ENCODE measurements at places on chromosomes 2 and 18.
A peak's percentile ranks its signal among the peaks of the same experiment; 100 is the strongest.

DNA sequence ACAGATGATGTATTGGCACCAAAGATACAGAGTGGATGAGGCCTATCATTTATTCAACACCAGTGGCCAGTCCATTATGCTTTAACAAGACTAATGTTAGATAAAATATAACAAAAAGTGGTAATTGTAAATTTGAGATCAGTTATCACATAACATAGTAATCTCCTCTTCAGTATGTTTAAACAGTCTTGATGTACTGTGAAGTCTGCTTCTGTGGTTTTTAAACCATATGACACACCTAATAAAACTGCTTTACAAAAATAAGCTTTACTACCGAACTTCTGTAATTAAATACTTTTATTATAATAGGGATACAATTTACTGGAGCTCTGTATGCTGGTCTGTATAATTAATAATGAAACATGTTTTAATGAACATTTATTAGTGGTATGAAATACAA is 2156.1 kb upstream of the CELF4 start:
- DNase-seq, result no peak

DNA sequence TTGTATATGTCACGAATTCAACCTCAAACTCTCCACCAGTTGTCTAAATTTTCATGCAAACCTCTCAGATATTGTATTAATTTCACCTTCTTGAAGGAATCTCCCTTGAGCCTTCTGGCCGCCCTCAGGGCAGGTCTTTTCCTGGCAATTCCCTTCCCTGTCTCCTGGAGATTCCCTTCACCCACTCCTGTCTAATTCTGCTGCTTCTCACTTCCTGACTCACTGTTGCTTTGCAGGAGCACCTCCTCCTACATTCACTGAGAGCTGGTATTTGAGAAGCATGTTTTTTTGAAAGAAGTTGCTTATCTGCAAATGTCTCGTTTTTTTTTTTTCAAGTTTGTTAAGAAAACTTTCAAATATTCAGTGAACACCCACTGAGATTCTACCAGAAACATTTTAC is 79.9 kb upstream of the OTOS start:
- DNase-seq, result peak; percentile 66

DNA sequence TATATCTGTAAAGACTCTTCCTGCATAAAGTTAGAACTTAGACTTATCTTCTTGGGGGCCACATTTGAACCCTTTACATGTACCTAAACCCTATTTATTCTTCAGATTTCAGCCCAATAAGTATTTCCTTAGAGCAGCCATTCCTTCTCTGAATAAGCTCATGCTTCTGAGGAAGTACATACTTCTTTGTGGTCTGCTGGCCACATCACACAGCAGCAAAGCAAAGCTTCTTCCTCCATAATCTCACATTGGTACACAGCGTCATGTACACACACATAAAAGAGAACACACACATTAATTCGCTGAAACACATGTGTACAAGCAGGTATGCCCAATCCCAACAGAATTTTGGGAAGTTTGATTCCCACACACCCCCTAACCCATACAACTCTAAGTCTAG is 331.0 kb downstream of the CDH2 start:
- no peak for DNase-seq

DNA sequence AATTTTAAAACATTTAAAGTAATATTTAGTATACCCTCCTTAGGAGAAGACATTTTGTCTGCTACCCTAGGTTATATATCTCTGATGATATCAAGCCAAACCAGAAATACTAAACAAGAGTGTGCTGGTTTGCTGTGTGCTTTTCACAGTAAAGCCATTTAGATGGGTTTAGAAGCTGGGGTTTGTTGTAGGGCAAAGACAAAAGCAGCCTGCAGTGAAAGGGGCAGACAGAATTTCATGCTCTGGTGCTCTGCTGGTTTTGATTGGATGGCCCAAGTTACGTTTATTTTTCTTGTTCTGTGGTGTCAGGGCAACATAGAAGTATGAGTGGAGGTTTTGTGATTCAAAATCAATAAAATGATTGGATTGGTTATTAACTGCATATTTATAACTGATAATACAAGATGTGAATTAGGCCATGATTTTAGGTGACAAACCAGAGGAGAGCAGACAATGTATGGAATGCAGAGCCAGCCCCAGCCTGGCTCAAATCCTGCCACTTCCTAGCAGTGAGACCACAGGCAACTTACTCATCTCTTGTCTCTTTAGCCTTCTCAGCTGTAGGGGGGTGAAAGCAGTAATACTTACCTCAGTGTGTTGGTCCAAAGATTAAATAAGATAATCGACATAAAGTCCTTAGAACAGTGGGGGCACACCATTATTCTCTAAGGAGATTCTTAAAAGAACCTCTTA is 30.9 kb upstream of the IER3IP1 start:
- no peak for DNase-seq

GRCh38 chr2:39059366-39059952 is 61.4 kb downstream of the SOS1 start:
- peak; percentile 72 for DNase-seq
